ENCODE measurements at places on chromosomes 4 and X.

GRCh38 chrX:129877401-129877800, 28.6 kb upstream of the UTP14A start:
- DNase-seq: no peak

- no peak for DNase-seq
Measured at GRCh38 chr4:101232074-101232776, 115.1 kb downstream of the PPP3CA start.

GRCh38 chr4:91485415-91485814, 818.4 kb upstream of the GRID2 start:
- DNase-seq: no peak

- no peak for DNase-seq
Measured at GRCh38 chrX:39167791-39168190, 366.5 kb downstream of the MID1IP1 start.

GRCh38 chr4:59091146-59092142, 1981.3 kb upstream of the IGFBP7 start:
- peak; percentile 60 for DNase-seq

GRCh38 chr4:40553995-40554394, 75.7 kb downstream of the RBM47 start:
- no peak for DNase-seq

- DNase-seq: no peak
Measured at GRCh38 chr4:160406263-160406825, 1303.5 kb downstream of the RAPGEF2 start.

GRCh38 chr4:141610365-141610764, 26.0 kb upstream of the IL15 start:
- DNase-seq: no peak

- no peak for DNase-seq
Measured at GRCh38 chr4:150318971-150319370, 240.7 kb downstream of the DCLK2 start.

Data from naive thymus-derived CD8-positive, alpha-beta T cell (primary cell).